ENCODE measurements at places on chromosomes 4 and X.

GRCh38 chrX:68433155-68433980, at the start of gene OPHN1:
Gene OPHN1, minus strand, starts transcription at chrX:68433495. Its CDS starts 475 bp downstream, at chrX:68433020.
- peak; percentile 76 for DNase-seq

DNA sequence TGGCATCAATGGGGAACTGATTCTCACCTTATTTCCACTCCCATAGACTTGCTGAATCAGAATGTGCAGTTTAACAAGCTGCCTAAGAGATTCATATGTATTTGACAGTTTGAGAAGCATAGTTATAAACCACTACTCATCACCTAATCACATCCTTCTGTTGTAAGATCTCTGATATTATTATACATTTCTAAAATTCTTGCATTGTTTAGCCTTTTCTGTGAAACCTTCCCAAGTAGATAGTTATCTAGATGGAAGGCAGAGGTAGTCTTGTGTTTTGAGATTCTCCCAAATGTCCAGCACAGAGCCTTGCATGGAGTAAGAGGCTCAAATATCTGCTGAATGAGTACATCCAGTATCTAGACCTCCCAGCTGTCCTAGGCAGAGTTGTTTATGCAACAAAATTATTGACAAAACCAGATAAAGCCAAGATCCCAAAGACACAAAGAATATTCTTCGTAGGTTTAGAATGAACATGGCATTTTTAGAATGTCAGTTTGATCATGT, 227.3 kb downstream of the KDR start:
- no peak for DNase-seq

GRCh38 chrX:97898798-97899197, 1015.1 kb downstream of the RPA4 start:
- no peak for DNase-seq

DNA sequence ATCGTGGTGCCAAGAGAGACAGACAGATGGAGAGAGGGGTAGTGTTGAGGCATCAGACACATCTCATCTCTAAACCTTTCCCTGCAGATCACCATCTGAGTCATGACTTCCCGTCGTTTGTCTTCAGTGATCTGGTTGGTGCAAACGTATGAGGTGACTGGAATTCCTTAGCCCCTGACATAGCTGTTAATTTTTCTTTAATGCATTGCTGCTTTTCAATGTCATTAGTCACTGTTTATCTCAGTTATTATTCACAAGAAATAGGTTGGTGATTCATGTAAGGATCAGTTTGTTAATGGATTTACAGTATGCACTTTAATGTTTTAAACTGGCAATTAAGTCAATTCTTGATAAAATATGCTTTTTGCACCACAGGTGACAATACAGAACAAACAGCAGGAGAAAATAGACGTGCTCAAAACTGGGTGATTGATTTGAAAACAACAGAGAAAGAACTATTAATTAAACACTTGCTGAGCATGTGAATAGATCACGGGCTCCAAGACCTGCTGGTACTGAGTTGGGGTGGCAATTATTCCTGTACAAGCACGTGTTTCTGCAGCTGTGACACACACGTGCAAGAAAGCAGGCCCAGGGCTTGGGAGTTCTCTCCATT, 1.3 kb upstream of the TMEM154 start:
- DNase-seq = no peak

- peak; percentile 27 for DNase-seq
Observed at GRCh38 chr4:2059046-2059725, at the start of gene NAT8L. Gene NAT8L, plus strand, starts transcription at chr4:2059327. Its CDS starts 185 bp downstream, at chr4:2059512.

DNA sequence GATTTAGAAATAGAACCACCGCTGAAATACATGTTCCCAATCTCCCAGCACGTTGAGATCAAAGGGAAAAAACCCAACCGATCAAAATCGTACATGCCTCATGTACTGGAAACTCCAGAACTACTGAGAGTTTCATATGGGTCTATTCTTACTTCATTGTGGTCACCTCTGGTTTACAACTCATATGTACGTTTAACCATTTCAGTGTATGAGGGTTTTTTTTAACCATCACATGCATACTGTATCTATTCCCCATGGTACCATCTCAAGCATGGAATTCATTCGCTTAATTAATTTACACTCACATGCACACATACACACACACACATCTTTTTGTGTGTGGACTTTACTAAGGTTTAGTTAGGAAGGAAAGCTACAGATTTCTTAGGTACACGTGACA, 46.0 kb upstream of the CLNK start:
- no peak for DNase-seq

GRCh38 chrX:48711929-48712505, 15.5 kb downstream of the SUV39H1 start:
- DNase-seq = no peak

- DNase-seq = no peak
Observed at GRCh38 chr4:13202701-13203100, 281.4 kb downstream of the RAB28 start.

- peak; percentile 49 for DNase-seq
Observed at GRCh38 chr4:128583753-128584712, 225.5 kb upstream of the JADE1 start.

All from left ventricle myocardium inferior (tissue), 1 donor.